Upper lobe of left lung (tissue), 6 donors: ENCODE measurements at places on chromosomes 1 and 21.

DNA sequence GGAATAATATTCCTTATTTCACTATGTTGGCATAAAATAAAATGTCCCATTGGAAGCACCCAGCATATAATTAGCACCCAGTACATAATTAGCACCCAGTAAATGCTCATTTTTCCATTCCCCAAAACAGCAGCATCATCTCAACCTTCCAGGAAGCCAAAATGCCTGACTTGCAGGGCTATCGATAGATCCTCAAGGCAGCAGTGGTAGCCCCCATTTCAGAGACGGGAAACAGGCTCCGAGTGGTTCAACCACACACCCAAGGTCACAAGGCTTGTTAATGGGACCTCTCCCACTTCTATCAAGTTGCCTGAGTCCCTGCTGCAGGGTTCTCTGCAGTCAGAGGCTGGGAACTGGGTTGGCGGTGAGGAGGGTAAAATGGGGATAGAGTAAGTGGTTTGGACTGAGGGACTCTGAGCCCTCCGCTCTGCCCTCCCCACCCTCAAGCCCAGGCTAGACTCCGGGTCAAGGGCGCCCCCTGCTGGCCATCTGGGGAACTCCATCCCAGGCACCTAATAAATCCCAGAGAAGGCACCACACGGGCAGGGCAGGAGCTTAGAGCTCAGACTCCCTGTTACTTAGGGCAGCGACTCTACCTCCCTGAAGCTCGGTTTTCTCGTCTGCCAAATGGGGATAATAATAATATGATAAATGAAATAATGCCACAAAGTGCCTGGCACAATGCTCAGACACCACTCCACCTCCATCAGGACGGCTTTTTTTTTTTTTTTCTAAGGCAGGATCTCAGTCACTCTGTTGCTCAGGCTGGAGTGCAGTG, 21.9 kb upstream of the LAPTM5 start:
- DNase-seq, result peak; percentile 88

DNA sequence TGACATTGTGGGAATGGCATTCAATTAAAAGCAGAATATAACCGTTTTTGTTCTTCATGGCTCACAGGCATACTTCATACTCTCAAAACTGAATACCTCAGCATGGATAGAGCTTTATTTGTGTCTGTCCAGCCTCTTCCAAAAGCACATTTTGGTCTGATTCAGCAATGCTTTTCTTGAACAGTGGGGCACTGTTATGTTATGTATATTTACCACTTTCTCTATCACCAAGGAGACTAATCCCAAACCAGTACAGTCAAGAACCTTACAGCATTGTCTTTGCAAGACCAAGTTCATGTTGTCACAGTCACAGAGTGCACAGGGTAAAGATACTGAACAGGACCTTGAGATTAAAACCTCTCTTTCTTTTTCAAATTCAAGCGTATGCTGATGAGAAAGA, 582.8 kb downstream of the PTBP2 start:
- DNase-seq, result no peak

DNA sequence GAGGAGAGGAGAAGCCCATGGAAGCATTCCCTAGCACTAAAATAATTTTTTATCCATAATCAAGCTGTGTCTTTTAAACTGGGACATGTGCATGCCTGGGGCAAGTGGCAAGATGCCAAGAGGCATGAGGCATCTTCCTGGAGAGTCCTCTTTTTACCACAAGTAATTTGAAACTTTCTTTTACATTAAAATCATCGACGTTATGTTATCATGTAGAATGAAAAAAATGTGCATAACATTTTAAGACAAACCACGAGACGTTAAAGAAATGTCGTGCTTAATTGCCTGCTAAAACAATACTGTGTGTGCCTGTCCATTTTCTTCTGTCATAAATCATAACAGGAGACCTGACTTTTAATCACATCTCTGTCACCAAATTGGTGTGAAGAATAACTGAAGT, 1.5 kb downstream of the STYXL2 start:
- no peak for DNase-seq

GRCh38 chr21:41631564-41632461, 123.9 kb upstream of the TMPRSS2 start:
- peak; percentile 76 for DNase-seq

DNA sequence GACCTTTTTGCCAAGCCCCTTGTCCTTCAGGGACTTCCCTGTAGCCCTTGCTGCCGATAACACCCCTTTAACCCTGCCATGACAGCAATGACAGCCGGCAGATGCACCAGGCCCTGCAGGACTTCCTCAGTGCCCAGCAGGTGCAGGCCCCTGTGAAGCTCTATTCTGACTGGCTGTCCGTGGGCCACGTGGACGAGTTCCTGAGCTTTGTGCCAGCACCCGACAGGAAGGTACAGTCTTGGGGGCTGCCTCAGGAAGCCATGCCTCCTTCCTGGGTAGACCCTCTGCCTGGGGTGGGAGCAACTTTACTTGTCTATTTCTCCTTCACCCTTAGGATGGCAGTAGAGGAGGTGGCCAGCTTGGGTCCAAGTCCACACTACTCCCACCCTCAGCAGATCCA, 16.1 kb upstream of the PADI6 start:
- DNase-seq, result no peak
